Bronchial epithelial cell (primary cell): ENCODE measurements at places on chromosomes 16 and 17. TPM values are rescaled to one million over a fixed set of nuclear protein-coding genes. Genes with fewer than 3 reads are reported as not detected.
A peak's percentile ranks its signal among the peaks of the same experiment; 100 is the strongest.

Gene KCNJ12
- total RNA-seq: under 0.01 and 0.13 TPM in 2 replicates

Gene HOXB8
- total RNA-seq: not detected in 2 replicates

Gene APOBR
- total RNA-seq: not detected in 2 replicates

Gene SPAG7
- total RNA-seq: 40.5 and 64.0 TPM in 2 replicates

GRCh38 chr16:56279132-56279531 lies 87.8 kb downstream of the GNAO1 start:
- peak; percentile 4 for DNase-seq

DNA sequence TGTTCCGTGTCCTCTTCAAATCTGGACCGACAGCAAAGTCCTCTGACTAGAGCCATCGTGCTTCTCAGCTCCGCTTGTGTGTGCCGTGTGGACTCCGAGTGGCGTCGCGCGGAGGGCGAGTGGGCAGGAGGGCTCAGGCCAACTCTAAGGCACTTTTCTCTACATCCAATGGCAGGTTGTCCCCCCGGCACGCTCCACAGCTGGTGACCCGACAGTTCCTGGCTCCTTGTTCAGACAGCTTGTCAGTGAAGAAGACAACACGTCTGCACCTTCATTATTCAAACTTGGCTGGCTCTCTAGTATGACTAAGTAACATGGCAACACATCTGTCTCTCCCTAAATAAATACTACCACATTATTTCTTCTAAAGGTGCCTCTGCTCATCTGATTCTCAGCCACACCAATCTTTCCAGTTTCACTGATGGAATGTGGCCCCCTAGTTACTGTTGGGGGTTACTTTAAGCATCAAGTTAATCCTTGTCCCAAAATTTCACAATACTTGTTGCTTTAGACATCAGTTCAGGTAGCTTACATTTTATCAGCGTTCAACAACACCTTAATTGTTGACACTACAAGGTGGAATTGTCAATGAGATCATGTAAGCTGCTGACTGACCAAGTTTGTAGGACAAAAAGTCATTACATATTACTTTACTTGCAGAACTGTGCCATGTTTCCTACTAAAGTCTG lies 15.4 kb downstream of the COG1 start:
- no peak for DNase-seq
